ENCODE measurements at places on chromosomes 6 and 20.

DNA sequence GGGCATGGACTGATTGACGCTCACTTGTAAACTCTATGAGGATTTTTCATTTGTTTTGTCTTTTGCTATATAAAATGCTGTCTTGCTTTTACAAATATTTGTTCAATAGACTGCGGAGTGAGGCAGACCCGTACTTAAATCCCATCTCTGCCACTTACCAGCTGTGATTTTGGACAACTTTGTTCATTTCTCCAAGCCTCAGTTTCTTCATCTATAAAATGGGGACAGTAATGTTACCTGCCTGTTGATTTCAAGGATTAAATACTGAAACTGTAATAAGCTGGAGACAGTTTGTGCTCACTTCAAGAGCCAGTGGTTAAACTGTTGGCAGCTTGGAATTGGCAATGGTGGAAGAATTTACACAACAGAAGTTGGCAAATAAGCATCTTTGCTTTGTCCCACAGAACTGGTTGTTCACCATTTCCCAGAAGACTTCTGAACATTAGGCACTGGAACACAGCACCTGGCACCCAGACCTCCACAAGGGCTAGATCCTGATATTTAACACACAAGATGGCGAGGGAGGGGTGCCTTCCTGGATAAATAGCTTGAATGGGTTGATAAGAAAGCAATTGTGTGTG, 479.2 kb downstream of the QKI start:
- DNase-seq, result no peak

DNA sequence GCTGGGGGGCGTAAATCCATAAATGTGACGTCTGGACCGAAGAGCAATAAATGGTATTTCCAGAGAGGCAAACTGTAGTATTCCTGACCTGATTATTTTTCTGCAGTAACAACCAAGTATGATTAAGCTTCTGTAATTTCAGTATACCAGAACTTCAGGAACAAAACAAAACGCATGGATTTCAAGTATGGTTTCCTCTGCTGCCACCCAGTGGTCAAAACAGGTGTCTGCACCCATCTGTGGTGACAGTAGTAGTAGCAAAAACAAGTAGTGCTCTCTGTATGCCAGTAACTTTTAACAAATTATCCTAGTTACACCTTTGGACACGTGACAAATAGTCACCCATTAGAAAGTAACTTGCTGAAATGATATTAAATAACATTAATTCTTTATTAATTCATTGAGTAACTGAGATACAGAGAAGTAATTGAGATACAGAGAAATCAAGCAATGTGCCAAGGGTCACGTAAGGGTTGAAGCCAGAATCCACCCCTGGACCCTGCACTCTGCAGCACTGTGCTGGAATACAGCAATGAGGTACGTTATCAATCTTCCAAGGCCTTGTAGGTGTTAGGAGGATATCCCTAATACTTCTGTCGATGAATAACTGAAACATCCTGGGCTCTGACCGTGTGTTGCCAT, 7.9 kb downstream of the CALHM4 start:
- peak; percentile 24 for DNase-seq

GRCh38 chr6:25899123-25899522, 25.1 kb upstream of the SLC17A3 start:
- no peak for DNase-seq

DNA sequence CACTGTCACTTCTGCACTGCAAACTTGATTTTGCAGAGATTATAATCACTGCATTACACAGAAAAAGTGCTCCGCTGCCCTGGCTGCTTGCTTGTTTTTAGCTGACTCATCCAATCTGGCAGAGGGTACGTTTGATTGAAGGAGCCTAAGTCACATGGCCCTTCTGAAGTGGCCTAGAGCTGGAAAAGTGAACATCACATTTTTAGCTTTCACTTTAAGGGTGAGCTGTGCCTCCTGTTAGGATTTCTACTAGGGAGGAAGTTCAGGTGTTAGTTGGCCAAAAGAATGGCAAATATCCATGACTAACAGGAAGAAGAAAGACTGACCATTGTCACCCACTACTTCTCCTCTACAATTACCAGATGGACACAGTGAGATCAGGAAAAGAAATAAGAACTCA, 889.1 kb upstream of the MAP3K7 start:
- no peak for DNase-seq

- no peak for DNase-seq
Measured at GRCh38 chr6:1070085-1070521, 241.8 kb upstream of the FOXQ1 start.

- DNase-seq, result no peak
Measured at GRCh38 chr6:111562246-111562645, 43.4 kb downstream of the TRAF3IP2 start.

- DNase-seq, result no peak
Measured at GRCh38 chr20:33019465-33020277, 11.8 kb upstream of the BPIFB6 start.

- no peak for DNase-seq
Measured at GRCh38 chr20:18404172-18404571, 62.7 kb downstream of the DZANK1 start.

- no peak for DNase-seq
Measured at GRCh38 chr20:31838646-31839292, 6.6 kb downstream of the FOXS1 start.

GRCh38 chr6:99613409-99613704, 6.7 kb downstream of the PRDM13 start:
- no peak for DNase-seq

DNA sequence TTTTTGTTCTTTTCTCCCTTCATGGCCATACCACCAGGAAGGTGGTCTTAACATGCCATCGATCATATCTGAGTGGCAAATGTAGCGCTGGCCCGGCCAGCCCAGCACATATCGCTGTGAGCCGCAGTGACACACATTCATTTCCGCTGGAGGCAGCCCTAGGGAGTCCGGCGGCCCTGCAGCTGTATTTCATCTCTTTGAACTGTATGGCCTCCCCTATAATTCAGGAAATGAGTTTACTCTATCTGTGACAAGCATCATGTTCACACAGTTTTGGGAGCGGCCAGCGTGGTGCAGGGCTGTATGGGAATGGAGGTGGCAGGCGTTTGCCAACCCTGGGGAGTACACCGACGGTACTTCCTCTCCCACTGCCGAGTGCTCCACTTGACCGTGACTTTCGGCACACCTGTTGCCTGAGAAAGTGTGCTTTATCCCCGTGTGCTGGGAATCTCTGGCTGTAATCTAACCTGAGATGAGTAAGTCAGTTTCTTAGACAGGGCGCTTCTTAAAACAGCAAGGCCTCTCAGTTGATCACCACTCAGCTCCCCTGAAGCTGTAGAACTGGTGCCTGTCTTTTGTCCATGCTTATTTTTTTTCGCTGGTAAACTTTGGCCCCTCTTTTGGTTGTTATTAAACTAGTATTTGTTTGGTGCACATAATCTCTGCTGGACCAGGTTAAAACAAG, 257.1 kb upstream of the TAB2 start:
- no peak for DNase-seq

GRCh38 chr6:20441921-20442320, 40.2 kb downstream of the E2F3 start:
- no peak for DNase-seq

All from GM12864 (cell line).